Thyroid gland (tissue), 4 donors: ENCODE measurements at places on chromosomes 3 and 15. TPM values are rescaled to one million over a fixed set of nuclear protein-coding genes. Genes with fewer than 3 reads are reported as not detected.

KIF15 gene
- total RNA-seq: 0.15 TPM

GUCA1C gene
- total RNA-seq: not detected

ARHGEF26 gene
- 15.8 TPM for total RNA-seq

CCNB2 gene
- 1.1 TPM for total RNA-seq

OR5K2 gene
- not detected for total RNA-seq

UROC1 gene
- not detected for total RNA-seq

HRG gene
- total RNA-seq: 0.34 TPM

NLGN1 gene
- total RNA-seq: 2.8 TPM

ANKRD63 gene
- not detected for total RNA-seq

FAM107A gene
- 89.9 TPM for total RNA-seq

SLC12A1 gene
- not detected for total RNA-seq

RHCG gene
- not detected for total RNA-seq

- no peak for DNase-seq
Observed at GRCh38 chr15:89109238-89109637, 21.0 kb downstream of the ABHD2 start.

DNA sequence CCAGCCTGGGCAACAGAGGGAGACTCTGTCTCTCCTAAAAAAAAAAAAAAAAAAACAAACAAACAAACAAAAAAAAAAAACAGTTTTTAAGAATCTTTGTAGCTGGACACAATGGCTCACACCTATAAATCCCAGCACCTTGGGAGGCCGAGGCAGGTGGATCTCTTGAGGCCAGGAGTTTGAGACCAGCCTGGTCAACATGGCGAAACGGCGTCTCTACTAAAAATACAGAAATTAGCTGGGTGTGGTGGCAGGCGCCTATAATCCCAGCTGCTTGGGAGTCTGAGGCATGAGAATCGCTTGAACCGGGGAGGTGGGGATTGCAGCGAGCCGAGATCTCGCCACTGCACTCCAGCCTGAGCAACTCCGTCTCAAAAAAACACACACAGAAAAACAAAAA, 53.1 kb downstream of the KLHL25 start:
- DNase-seq: no peak

- DNase-seq: peak; percentile 57
Observed at GRCh38 chr15:31335989-31336592, 9.5 kb downstream of the KLF13 start.

- DNase-seq: peak; percentile 75
Observed at GRCh38 chr15:91032919-91033803, 10.8 kb upstream of the VPS33B start.

DNA sequence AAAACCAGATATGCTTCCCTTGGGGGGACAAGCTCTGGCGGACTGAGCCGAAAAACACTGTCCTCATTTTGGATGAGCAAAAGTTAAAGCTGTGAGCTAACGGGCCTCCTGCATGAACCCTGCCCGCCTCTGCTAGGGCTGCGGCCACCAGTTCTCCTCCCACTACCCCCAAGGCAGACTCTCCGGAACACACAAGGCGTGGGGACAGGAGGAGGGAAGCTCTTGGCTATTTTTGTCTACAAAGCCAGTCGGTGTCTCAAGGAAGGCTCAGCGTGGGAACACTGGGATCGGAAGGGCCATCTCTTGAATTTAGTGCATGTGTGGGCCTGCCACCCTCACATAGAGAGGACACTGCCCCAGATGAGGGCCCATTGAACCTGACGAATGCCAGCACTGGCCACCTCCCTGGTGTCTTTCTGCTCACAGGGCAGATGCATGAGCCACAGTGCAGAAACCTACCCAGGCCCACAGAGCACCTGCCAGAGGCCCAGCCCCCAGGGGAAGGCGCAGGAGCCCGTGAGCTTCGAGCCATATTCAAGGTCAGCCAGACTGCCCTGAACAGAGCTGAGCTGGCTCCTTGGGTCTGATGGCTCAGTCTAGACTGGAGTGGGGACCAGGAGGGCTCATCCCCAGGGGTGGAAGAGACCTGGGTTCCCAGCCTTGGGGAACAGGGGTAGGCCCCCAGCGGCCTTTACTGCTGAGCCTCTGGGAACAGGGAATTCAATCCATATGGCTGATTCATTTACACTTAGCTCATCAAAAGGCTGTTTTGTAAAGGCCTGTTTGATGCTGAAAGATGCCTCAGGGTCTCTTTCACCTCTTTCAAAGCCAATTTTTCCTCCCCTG, 38.3 kb downstream of the HCN4 start:
- no peak for DNase-seq

DNA sequence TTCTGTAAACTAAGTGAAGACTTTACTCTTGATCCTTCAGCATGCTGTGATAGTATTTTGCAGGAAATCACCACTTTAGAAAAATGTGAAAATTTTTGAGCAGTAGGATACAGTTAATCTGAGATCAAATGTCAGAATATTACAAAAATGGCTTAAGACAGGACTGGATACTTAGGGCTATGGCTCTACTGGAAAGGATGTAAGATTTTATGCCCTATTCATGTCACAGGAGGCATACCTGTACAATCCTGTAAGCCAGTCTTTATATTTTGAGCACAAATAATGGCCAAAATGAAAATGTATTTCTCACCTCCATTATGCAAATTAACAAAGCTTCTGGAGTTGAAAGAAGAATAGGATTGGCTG, 8.6 kb upstream of the TGFBR2 start:
- DNase-seq: no peak

DNA sequence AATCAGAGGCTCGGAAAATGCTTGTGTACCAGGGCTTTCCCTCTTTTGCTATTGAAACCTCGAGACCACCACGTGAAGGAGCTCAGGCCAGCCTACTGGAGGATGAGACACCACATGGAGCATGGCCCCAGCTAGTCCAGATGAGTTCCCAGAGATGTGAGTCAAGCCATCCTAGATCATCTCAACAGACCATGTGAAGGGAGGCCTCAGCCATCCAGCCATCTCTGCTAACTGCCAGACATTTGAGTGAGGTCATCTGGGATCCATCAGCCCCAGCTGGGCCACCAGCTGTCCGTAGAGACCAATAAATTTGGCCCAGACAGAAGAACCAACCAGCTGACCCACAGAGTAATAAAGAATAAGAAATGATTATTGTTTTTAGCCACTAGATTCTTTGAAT, 62.8 kb upstream of the PROK2 start:
- no peak for DNase-seq

DNA sequence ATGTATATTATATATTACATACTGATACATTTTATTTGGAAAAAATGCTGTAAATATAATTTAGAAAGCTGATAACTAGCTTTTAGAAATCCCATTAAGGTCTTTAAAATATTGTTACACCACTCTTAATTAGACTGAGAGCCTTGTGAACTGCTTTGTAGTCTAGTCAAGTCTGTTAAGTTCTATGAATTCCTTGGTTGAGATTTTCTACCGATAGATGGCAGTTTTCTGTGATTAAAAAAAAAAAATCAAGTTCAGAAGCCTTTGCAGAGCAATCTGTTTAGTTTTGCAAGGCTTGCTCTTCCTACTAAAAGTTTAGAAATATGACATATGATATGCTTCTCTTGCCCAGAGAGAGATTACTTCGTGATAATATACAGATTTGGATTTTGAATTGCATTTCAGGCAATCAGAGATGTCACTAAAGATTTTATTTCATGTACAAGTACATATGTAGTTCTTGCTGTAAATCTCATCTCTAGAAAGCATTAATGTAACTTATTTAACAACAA, 60.4 kb upstream of the SLITRK3 start:
- no peak for DNase-seq

GRCh38 chr15:79089331-79089889, 1.2 kb downstream of the RASGRF1 start:
- DNase-seq: no peak

DNA sequence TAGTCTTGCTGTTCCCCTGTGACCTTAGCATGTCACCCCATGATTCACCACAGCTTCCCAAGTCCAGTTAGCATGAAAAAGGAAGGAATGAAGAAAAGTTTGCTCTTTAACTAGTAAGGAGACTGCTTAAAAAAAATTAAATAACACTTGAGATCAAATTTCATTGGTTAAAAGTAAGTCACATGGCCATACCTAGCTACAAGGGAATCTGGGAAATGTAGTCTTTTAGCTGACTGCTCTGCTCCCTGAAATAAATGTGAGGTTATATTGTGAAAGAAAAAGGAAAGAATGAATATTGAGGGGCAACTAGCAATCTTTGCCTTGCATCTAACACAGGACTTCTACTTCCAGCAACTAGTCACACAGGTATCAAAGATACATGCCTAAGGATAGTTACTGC, 84.7 kb upstream of the LRRN1 start:
- DNase-seq: no peak

GRCh38 chr15:82900511-82901060, 51.9 kb downstream of the HOMER2 start:
- DNase-seq: no peak

DNA sequence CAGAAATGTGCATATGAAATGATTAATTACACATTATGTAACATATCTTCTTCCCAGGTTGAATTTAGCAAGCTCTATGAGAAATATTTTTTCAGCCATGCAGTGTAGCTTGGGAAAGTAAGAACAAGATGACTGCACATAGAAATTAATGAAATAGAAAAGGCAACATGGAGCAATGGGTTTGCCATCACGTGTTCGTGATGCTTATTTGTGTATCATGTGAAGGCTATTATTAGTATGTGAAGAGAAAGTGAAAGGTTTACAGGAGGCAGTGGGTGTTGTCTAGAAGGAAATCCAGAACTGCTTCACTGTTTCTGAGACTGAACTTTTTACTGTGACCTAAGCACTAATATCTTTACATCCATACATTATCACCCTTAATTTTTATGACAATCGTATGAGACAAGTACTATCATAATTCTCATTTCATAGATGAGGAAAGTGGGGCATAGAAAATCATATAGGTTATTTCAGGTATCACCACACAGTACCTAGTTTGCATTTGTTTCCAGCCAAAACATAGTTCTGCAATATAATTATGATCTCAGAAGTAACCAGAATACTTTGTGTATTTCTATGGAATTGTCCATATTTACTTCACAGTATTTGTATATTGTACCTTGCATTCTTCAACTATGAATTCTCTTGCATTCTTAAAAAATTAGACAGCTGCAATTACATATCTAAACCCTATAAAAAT, 14.9 kb downstream of the SERPINI1 start:
- no peak for DNase-seq

- no peak for DNase-seq
Observed at GRCh38 chr3:107958146-107958545, 132.7 kb downstream of the CD47 start.

GRCh38 chr15:39920510-39921273, 626 bp upstream of the GPR176 start:
- peak; percentile 84 for DNase-seq

GRCh38 chr3:129195731-129196256, 12.1 kb upstream of the CNBP start:
- no peak for DNase-seq

DNA sequence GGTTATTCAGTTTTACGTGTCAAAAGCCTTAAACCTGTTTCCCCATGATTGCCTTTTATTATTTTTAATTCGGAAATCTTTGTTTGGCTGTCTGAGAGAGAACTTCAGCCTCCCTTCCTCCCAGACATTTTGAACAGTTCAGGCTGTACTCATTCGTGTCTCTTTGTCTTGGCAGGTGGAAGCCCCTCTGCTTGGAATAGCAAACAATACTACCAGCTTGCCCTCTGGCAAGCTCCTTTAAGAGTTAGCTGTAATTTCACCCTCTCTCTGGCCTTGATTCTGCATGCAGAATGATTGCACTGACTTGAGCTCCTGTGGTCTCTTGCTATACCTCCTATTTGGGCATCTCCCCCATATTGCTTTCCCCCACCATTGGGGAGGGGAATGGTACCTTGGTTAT, 11.7 kb downstream of the IGF1R start:
- DNase-seq: no peak

DNA sequence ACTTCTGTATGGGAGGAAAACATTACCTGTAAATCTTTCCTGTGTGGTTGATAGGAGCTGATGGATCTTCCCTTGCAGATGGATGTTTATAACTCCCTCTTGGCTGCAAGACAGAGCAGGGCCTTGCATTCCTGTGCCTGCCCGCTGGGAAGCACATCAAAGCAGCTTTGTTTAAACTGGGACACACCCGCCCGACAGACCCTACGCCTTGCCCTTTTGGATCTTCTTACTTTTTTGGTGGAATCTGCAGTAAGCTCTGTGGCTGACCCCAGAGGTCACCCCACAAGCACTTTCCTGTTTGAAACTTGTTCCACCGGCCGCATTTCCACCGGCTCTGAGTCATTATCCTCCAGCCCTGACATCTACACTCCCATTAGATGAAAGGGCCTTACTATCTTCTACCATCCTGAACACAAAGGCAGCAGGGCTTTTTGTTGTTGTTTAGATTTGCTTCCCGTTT, 244.1 kb upstream of the STT3B start:
- no peak for DNase-seq

GRCh38 chr15:39778021-39778420, 4.6 kb downstream of the FSIP1 start:
- no peak for DNase-seq

- DNase-seq: no peak
Observed at GRCh38 chr3:115233021-115233420, 85.9 kb upstream of the ZBTB20 start.

DNA sequence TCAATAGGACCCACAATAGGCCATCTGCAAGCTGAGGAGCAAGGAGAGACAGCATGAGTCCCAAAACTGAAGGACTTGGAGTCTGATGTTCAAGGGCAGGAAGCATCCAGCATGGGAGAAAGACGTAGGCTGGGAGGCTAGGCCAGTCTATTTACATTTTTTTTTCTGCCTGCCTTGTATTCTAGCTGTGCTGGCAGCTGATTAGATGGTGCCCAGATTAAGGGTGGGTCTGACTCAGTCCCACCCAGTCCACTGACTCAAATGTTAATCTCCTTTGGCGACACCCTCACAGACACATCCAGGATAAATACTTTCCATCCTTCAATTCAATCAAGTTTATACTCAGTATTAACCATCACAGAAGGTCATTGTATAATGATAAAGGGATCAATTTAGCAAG, 15.9 kb upstream of the PIAS1 start:
- no peak for DNase-seq

DNA sequence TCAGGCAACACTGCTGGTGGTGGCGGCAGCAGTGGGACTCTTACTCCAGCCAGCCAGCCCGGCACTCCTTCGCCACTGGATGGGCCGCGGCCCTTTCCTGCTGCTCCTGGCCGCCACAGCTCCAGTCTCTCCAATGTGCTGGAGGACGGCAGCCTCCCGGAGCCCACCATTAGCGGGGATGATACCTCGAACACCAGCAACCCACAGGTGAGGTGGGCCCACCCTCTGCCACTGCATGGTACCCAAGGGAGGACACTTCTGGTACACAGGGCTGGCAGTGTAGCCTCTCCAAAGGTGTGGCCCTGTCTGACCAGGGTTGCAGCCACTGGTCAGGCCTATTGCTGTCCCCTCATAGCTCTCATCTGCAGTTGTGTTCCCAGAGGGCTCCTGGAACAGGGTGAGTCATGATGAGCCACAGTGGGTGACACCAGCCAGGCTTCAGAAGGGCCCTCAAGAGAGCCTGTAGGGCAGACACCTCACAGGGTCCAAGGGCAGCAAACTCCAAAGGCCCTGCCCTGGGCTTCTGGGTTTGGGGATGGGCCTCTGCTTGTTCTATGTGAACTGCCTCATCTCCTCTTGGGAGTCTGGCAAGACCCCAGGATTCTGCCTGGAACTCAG, 20.8 kb downstream of the NBEAL2 start:
- no peak for DNase-seq
